Activated T-cell treated with anti-CD3 and anti-CD28 coated beads for 1 hour (primary cell): ENCODE measurements at places on chromosomes 2 and 18.

DNA sequence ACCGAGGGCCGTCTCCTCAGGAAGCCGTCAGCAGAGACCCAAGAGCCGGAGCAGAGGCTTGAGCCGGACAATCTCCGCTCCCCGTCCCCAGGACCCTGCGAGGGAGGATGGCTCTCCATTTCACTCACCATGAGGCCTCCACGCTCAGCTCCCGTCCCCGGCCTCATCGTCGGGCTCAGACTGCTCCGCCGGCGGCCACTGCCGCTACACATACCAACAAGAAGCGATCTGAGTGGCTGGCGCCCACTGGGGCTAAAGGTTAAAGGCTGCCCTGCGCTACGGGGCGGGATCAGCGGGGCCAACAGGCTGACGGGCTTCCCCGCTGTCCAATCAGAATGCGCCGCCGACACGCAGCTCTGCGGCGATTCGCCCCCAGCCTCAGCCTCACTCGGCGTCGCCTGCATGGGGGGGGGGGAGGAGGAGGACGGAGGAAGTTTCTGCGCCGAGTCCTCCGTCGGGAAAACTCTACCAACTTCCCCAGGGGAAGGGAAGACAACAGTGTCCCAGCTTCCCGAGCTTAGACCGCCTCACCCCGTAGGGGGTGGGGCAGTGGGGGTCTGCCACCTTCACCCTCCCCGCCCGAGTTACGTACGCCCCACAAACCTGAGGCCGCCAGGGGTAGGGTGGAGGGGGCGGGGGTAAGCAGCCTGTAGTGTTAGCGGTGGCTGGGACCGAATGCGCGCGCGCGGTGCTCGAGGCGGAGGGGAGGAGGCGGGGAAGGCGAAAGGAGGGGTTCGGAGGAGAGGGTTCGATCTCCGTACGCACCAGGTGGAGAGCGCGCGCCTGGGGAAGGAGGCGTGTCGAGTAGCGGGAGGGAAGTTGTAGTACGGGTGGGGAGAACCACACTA lies at the start of gene PRPF40A:
Gene PRPF40A (minus strand): TSS at position 234 of the 848 bp plus-strand sequence. CDS start 22 bp downstream, at position 212.
- peak; percentile 98 for DNase-seq

DNA sequence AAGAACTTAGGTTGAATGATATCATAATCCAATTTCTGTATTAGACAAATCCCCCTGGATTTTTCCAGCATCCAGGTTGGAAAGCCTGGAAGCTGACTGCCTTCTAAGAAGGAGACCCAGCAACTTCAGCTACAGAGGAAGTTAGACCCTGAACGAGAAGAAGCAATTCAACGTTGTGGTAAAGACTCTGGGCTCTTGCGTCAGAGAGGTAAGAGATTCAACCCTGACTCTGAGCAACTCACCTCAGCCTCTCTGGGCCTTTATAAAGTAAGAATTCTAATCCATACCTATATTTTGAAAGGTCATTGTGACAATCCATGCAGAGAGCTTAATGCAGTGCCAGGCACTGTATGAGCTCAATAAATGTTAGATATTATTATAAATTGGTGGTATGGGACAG lies 9.7 kb downstream of the E2F6 start:
- DNase-seq, result no peak

DNA sequence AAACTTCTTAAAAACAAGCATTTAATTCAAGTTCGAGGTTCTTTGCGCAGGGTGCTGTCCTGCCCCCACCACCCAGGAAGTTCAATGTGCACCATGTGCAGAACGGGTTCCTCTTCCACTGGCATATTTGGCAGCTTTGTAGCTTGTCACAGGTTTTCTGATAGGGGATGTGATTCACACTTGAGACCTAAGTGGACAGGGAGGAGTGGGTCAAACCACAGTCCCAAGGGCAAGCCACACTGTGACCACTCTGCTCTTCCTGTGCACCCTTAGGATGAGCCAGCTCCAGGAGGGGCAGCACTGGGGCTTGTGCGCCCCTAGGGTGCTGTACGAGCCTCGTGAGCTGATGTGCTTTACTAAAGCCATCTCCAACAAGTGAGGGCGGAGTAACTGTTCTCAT lies 82.5 kb downstream of the TGFA start:
- DNase-seq, result no peak

GRCh38 chr2:75459565-75460310 lies 101.0 kb downstream of the EVA1A start:
- DNase-seq, result no peak

DNA sequence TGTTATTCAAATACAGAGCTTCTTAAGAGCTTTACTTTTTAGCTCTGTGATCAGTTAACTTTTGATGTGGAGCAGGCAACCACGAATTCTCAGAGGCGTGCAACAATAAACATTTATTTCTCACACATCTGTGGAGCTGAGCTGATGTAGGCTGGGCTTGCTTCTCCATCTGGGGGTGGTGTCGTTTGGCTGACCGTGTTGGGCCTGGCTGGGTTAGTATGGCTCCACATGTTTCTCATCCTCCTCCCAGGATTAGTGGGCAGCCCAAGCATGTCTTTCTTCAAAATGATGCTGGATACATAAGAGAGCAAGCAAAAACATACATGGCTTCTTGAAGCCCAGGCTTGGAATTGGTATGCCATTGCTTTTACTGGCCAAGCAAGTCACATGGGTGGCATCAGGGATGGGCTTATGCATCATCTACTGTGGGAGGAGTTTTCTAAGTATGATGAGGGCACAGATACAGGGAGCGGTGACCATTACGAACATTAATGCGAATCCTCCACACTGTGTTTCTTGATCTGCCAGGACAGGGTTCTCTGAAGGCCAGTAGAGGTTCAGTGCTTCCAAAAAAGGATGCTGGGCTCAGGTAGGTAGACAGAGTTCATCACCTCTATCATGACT lies 157.0 kb upstream of the TNP1 start:
- no peak for DNase-seq

DNA sequence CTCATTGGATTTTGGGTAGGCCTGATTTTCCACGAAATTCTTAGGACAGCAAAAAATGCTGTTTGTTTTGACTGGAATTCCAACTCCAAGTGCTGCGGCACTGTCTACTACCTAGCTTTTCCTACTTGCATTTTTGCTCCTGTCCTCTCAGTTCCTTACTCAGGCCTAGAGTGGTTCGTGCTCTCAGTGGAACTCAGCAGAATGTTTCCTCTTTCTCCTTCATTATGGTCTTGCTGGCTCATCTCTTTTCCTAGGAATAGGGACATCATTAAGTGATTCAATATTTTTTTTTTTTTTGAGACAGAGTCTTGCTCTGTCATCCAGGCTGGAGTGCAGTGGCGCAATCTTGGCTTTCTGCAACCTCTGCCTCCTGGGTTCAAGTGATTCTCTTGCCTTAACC lies 37.9 kb downstream of the GEMIN6 start:
- DNase-seq, result no peak

DNA sequence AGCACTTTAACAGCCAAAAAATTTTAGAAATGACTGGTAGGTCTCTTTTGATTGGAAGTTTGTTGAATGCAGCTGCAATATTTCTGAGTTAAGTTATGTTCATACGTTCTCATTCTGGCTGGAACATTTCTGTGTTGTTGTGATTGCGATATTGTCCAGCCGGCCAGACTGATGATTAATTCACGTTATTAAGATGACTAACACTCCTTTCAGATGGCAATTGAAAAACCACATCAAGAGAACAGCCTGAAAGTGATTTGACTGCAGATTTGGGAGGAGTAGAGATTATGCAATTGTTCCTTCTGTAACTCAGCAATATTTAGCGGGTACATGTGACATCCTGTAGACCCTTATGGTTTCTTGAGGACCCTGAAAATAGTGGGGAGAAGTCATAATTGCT lies 133.7 kb downstream of the FBXO15 start:
- no peak for DNase-seq

DNA sequence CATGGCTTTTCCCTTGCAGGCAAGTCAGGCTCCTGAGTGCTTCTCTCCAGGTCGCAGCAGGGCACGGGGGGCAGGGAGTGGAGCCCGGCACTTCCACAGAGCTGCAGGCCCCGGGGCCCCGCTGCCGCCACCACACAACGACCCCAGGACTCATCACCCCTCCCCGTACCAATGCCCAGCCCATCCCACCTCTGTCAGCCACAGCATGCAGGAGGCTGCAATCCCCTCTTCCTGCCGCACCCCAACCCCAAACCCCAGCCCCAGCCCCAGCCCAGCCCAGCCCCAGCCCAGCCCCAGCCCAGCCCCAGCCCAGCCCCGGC lies 288.0 kb downstream of the NDUFA10 start:
- no peak for DNase-seq

GRCh38 chr2:88350331-88351248 lies 101.9 kb downstream of the FOXI3 start:
- peak; percentile 53 for DNase-seq

DNA sequence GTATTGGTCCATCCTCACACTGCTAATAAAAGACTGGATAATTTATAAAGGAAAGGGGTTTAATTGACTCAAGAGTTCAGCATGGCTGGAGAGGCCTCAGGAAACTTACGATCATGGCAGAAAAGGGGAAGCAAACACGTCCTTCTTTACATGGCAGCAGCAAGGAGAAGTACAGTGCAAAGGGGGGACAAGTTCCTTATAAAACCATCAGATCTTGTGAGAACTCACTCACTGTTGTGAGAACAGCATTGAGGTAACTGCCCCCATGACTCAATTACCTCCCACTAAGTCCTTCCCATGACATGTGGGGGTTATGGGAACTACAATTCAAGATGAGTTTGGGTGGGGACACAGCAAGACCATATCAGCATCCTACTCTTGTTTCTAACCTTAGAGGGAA lies 37.0 kb downstream of the SP100 start:
- DNase-seq, result no peak

DNA sequence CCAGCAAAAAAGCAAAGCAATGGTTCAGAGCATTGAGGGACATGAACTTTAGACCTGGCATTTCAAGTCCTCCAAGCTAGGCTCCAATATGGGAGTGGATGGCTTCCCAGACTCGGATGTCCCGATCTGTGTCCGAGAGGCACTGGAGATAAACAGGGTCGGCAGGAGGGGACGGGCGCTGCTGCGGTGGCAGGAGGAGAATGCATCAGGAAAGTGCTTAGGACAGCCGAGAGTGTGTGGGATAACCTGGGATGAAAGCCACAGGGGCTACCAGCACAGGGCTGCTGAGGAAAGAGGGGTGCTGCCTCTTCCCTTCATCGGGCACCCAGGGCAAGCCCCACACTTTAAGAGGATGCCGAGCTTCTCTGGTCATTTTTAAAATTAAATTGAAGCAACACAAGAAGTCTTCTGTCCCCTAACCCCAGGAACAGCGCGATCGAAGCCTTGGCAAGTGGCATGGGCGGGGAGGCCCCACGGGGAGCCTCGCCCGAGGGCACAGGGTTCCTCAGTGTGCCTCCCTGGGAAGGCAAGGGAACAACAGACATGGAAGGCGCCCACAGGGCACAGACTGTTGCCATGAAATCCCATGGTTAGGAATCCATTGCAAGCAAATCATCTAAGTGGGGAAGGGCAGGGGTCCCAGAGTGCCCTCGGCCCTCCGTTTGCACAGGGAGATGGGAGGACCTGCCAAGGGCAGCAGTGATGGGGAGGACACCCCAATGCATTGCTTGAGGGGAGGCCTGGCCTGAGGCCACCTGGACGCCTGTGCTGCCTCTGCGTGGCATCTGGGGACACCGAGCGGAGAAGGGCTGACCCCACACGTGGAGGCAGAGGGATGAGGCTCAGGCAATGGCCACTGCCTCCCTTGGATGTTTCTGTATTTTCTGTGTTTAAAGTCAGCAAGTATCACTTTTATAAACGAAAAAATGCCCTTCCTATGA lies 78.5 kb upstream of the GPC1 start:
- DNase-seq, result no peak

DNA sequence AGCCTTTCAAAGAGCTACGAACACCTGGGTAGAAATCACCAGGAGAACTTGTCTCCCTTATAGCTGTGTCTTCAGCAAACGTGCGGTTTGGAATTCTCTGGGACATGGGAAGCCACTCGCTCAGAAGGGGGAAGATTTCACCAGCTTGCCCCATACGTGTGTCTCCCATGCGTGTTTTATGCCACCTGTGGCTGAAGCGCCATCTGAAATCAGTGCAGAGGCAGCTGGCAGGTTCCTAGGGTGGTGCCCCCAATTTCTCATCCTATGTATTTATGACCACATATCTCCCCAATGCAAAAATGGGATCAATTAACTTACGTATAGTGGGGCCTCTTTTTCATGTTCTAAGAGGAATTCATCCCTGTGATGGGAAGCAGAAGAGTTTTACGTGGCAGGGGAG lies 81.6 kb downstream of the TPO start:
- DNase-seq, result no peak

GRCh38 chr2:156115338-156115737 lies 217.2 kb downstream of the NR4A2 start:
- DNase-seq, result no peak

GRCh38 chr18:27695052-27695451 lies 481.9 kb downstream of the CDH2 start:
- no peak for DNase-seq

DNA sequence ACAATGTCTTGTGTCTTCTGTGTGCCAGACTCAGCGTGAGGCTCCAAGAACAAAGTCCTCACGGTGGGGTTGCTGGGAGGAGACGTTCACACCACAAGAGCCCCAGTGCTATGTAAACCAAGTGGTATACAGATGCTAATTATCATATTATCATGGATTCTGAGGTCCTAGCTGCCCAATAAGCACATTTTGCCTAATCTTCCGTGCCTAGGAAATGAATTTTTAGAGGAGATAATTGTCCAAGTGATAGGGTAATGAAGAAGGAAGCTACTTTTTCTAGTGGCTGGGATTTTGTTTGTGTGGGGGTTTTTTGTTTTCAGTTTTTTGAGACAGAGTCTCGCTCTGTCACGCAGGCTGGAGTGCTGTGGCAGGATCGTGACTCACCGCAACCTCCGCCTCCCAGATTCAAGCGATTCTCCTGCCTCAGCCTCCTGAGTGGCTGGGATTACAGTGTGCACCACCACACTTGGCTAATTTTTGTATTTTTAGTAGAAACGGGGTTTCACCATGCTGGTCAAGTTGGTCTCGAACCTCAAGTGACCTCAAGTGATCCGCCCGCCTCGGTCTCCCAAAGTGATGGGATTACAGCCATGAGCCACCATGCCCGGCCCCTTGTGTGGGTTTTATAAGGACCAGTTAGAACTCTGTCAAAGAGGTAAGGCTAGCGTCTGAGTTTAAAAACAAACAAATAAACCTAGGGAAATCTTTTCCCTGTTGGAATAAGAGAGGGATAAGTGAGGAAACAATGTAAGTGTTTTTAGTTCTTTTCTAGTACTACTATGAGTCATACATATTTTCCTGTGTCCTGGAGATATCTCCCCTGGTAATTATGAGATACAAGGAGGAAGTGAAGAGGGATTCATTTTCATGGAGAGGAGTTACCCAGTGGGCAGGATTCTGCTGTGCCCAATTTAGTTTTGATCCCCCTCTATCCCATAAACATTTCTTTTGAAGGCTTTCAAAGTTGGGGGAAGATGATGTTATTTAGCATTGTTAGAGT lies 9.5 kb upstream of the SMAD7 start:
- no peak for DNase-seq

- no peak for DNase-seq
Measured at GRCh38 chr18:55982992-55983391, 395.0 kb upstream of the TCF4 start.
